ENCODE measurements at places on chromosomes 5 and 9. TPM values are rescaled to one million over a fixed set of nuclear protein-coding genes. Genes with fewer than 3 reads are reported as not detected.

- no peak for DNase-seq
These were observed 62.0 kb downstream of the USP20 start for GRCh38 chr9:129897263-129897662.

DNA sequence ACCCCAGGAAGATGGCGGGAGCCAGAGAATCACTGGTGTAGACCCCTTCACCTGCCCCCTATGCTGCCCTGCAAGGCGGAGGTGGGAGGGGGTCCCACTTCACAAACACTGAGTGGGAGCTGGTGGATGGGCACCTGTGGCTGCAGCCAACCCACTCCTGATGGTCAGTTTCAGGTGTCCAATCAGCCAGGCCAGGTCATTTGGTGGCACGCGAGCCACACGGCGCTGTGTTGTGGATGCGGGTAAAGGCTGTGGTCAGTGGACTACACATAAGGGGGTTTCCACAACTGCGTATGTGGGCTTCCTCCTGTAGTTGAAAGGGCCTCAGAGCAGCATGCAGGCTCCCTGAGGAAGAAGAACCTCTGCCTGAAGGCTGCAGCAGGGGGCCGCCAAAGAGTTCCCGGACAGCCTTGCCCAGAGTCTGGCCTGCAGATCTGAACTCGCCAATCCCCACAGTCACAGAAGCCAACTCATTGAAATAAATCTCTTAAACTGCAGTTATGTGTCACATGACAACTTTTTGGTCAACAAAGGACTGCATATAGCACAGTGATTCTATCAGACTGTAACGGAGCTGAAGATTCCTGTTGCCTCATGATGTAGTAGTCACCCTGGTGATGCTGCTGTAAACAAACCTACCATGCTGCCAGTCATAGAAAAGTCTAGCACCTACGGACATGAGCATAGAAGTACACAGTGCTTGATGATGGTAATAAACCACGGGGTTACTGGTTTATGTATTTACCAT is 284.7 kb upstream of the IRX2 start:
- DNase-seq = no peak

DNA sequence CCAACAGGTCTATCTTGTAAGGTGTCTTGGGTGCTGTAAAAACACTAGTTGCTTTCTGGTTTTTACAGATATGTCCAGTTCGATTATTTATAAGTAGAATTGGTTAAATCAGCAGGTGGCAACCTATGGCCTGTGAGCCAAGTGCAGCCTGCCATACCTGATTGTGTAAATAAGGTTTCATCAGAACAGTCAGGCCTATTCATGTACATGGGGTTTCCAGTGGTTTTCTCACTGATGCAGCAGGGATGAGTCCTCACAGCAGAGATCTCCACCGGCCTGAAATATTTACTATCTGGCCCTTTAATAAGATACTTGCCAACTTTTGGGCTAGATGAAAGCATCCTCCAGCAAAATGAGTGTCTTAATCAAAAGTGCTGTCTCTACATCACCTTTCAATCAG is 132.9 kb upstream of the ICE1 start:
- DNase-seq = no peak

DNA sequence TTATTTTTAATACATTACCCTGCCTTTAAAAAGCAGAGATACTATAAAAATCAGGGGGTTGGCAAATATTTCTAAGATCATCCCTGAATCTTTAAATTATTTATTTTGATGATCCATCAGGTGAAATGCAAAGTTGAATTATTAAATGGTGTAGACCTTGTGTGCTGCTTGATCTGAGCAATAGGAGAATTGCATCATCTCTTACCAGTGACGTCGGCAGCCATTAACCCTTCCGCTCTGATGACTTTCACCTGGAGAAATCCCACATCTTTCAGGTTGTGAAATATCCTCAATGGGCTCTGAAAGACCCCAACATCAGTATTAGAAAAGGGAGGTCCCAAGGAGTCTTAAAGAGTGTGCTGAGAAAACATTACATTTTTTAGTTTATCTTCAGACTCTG is 270.2 kb downstream of the SLF1 start:
- DNase-seq = no peak

DNA sequence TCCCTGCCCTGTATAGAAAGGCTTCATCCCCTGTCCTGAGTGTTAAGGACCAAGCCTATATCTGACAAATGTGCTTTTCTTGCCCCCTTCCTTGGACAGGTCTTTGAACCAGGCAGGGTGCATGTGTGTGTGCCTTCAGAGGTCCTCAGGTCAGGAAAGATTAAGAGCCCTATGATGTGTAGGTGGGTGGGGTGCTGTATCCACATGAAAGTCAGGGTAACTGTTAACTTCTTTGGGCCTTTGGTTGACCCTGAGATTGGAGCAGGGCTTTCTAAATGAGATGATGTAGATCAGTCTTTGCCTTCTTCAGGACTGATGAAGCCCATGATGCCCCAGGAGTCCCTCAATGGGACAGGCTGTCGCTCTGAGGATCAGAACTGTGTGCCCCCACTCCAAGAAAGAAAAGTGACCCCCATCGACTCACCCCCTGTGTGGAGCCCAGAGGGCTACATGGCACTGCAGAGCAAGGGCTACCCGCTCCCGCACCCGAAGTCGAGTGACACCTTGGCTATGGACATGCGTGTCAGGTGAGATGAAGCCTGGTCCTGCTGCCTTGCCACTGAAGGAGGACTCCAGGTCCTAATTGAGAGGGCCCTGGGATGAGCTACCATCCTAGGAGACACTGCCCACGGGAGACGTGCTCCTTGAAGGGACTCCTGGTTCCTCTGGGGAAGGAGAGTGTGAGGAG is 29.4 kb upstream of the POMT1 start:
- DNase-seq = no peak

DNA sequence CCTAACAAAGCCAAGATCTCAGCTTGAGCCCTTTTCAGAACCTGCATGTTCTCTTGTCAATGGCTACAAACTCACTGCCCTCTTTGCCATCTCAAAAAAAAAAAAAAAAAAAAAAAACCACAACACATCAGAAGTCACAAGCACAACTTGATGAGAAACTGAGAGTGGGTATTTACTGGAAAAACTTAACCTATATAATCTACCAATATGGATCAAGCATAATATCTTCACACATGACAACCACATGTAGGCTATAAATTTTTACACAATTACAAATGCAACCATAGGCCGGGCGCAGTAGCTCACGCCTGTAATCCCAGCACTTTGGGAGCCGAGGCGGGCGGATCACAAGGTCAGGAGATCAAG is 9.0 kb downstream of the MTMR12 start:
- no peak for DNase-seq

DNA sequence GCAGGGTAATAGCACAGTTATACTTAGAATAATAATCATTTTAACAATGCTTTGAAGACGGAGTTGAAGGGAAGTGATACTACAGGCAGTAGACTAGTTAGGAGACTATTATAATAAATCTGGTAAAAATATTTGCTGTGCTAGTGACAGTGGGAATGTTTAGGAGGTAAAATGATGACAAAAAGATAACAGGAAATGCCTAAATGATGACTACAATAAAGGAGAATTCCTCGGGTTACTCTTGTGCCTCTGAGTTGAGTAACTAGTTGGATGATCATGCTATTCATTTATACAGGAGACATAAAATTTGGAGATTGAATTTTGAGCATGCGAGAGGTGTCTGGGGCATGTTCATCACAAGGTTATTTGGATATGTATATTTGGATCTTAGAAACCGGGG is 32.2 kb upstream of the PAM start:
- DNase-seq = no peak

GRCh38 chr5:74156728-74157383 is 483.7 kb downstream of the ENC1 start:
- no peak for DNase-seq

Gene APBA1
- total RNA-seq = 0.05 TPM

DNA sequence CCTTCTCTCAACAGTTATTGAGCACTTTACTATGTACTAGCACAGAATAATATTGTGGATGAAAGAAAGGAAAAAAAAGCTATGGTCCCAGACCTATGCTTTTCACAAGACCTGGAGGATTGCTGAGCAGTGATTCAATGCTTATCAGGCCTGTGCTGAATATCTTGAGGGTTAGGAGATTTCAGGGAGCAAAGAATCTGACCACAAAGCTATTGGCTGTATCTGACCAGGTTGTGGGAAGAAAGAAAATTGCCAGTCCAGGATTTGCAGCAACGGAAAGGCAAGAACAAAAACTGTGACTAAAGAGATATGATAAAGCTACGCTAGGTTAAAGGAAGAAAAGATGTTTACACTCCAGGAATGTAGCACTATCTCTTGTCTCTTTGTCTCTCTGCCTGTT is 14.9 kb upstream of the MACIR start:
- no peak for DNase-seq

DNA sequence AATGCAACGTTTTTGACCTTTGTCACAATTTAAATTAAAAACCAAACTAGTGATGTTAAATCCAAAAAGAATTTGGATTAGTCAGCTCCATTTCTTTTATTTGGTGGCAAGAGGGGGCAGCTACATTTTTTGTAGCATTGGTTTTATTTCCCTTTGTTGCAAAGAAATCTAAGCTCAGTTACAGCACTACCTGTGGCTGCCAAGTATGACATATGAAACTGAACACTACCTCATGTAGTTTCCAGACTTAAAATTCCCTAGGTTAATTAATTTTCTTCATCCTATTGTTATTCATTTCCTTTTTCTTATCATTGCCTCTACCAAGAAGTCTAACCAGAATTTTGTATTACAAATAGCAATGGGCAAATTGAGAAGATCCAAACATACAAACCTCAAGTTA is 393.5 kb downstream of the BRINP1 start:
- DNase-seq = no peak
